Activated CD4-positive, alpha-beta T cell treated with anti-CD3 and anti-CD28 coated beads, Interleukin-2, amount 50 U/mL, for 24 hours (primary cell): ENCODE measurements at places on chromosomes 6 and 20.
A peak's percentile ranks its signal among the peaks of the same experiment; 100 is the strongest.

GRCh38 chr6:25014791-25015560 lies 79.2 kb upstream of the RIPOR2 start:
- DNase-seq, result no peak

DNA sequence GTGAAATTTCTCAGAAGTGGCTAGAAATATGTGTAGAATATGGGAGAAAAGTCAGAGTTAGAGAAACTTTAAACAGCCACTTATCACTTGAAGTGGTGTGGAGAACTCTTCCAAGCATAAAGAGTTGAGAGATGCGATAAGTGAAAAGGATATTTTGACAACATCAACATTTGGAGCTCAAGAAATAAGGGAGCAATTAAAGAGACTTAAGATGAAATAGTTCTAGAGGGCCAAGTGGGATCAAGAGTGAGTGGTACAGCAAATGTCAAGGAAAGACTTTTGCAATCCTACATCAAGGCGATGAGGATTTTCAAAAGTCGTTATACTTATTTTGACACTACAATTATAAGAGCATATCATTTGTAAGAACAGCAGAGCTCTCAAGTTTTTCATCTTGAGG lies 9.6 kb downstream of the RSPH4A start:
- DNase-seq, result no peak

DNA sequence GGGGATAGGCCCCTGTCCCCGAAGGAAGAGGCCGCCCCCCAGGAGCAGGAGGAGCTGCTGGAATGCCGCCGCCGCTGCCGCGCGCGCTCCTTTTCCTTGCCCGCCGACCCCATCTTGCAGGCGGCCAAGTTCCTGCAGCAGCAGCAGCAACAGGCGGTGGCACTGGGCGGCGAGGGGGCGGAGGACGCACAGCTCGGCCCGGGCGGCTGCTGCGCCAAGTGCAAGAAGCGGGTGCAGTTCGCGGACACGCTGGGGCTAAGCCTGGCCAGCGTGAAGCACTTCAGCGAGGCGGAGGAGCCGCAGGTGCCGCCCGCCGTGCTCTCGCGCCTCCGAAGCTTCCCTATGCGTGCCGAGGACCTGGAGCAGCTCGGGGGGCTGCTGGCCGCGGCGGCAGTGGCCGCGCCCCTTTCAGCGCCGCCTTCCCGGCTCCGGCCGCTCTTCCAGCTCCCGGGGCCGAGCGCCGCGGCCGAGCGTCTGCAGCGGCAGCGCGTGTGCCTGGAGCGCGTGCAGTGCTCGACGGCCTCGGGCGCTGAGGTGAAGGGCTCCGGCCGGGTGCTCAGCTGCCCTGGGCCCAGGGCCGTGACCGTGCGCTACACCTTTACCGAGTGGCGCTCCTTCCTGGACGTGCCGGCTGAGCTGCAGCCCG lies 630 bp downstream of the PPP1R3G start:
- DNase-seq, result no peak

DNA sequence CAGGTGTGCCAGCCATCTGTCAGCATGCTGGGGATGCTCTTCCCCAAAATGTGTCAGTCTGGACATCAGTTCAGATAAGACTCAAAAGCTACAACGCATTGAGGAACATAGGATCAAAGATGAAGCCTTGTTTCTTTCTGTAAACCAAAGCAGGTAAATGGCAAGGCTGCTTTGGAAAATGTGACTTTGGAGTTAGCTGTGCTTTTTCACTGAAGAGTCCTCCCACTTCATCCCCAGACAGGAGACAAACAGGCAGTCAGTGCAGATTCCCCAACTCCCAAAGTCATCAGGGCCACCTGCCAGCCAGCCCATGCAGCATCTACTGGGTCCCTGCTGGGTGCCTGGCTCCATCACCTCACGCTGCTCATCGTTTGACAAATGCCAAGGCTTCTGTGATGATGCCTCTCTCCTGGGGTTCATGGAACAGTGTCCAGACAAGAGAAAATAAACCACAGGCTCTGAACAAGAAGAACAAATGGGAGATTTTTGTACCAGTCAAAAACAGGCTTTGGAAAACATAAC lies 205.0 kb upstream of the BTBD3 start:
- no peak for DNase-seq

DNA sequence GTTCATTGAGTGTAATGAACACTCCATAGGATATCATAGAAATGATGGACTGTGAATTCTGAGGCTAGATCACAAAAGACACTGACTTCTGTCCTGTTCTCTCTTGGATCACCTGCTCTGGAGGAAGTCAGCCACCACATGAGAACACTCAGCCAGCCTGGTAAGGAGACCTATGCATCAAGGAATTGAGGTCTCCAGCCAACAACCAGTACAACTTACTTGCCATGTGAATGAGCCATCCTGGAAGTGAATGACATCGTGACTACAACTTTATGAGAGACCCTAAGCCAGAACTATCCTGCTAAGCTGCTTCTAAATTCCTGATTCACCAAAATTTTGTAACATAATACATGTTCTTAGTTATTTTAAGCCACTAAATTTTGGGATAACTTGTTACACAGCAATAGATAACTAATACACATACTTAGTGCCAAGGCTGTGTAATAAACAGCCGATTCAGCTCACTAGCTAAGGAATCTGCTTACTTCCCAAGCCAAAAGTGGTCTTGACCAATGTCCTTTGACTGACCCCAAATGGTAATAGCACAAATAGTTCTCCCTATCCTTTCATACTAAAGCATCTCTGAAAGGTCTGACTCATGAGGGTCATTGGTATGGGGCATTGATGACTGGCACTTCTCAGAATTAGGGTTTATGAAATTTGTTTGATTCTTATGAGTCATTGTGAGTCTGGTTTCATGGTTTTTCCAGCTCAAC lies 6.9 kb upstream of the CTNNBL1 start:
- no peak for DNase-seq

DNA sequence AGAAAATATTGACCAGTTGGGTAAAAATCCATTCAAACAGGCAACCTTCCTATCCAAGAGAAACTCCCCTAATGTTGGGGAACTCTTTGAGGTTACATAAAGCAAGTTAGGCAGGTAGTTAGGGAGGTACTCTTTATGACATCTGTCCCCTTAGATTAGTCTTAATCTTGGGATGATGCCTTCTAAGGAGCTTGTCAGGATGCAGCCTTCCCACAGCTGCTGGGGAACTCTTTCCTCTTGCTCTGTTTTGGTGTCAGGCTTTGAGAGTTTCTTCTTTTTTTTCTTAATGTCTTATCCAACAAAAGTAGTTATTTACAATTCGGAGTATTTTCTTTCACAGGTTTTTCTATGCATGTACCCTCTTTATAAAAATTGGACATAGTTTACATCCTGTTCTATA lies 194.8 kb downstream of the CDKAL1 start:
- DNase-seq, result no peak

- DNase-seq, result no peak
These were observed 504 bp downstream of the VPS16 start for GRCh38 chr20:2840967-2841531.

GRCh38 chr20:8981482-8981881 lies 87.4 kb upstream of the PLCB4 start:
- DNase-seq, result no peak

GRCh38 chr6:31068669-31069340 lies 43.6 kb downstream of the C6orf15 start:
- peak; percentile 65 for DNase-seq

DNA sequence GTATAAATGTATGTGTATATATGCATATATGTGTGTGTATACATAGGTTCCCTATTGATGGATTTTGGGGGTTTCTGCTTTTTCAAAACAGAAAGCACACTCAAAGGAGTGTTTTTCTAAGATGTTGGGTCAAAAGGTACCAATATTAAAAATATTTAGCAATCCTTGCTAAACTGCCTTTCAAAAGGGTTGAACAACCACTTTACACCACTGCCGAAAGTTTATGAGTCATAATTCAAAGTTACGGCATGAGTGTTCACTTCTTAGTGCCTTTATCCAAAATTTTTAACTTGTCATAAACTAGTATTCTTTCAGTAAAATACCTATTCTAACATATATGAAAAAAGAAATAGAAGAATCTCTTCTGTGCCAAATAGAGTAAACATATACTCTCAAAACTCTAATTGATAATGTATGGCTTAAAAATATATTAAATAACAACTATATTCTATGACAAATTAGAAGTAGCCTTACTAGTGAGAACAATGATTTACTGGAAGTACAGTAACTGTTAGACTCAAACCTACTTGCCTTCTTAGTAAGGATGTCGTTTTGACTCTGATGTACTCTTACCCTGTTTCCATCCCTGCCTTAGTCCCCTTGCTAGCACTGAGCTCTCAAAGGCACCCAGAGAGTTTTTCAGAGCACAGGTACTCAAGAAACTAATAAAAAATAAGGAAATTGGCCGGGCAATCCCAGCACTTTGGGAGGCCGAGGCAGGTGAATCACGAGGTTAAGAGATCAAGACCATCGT lies 136.1 kb downstream of the INSM1 start:
- DNase-seq, result no peak

DNA sequence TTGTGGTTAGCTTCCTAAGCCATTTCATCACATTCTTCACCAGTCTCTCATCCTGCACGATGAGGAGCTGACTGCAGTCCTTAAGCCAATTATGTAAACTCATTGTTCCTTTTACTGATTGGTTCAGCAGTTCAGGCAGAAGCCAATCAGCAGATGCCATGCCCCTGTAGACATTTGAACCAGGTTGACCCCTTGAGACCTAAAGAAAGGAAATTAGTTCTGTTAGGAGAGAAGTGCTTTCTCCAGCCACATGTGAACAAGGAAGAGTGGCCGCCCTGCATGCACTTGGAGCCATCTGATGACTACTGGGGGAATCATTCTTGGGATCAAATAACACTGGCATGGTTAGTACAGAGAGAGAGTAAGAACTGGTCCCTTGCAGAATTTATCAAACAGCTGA lies 535.2 kb upstream of the ID4 start:
- no peak for DNase-seq

DNA sequence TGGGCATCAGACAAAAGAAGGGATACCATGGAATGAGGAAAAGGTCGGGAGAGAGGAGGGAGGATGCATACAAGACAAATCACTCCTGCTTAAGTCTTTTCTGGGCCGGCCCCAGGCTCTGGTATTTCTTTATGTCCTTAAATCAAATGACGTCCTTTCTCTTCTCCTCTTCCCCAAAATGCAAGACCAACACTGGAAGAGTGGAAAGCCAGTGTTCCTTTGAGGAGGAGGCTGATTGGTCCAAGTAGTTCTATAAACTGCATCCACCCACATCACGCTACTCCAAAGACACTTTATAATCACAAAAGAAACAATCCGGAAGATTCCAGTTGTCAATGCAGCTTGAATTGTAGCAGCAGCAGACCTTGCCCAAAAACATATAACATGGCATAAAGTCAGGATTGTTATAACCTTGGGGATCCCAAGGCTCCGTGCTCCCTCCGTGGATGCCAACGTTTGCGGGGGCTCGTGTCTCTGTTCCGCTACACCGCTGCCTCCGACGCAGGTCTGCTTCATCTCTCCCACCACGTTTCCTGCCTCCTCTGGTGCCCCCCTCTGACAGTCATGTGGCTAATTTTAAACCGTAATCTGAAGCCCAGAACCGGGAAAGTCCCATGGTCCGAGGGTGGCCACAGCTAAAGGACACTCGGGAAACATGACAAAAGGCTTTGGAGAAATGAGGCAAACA lies 47.1 kb downstream of the MCUR1 start:
- DNase-seq, result no peak

DNA sequence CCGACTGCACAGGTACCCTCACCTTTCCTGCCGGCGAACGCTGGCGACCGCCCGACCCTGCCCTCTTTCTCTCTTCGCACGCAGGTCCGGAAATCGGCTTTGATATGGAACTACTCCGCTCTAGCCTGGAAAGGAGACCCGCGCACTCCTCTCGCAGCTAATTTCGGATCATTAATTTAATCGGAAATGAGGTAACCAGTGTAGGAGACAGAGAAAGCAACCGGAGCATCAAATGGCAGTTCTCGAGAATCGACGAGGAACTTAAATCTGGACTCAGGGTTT lies 949 bp upstream of the ATXN1 start:
- no peak for DNase-seq

DNA sequence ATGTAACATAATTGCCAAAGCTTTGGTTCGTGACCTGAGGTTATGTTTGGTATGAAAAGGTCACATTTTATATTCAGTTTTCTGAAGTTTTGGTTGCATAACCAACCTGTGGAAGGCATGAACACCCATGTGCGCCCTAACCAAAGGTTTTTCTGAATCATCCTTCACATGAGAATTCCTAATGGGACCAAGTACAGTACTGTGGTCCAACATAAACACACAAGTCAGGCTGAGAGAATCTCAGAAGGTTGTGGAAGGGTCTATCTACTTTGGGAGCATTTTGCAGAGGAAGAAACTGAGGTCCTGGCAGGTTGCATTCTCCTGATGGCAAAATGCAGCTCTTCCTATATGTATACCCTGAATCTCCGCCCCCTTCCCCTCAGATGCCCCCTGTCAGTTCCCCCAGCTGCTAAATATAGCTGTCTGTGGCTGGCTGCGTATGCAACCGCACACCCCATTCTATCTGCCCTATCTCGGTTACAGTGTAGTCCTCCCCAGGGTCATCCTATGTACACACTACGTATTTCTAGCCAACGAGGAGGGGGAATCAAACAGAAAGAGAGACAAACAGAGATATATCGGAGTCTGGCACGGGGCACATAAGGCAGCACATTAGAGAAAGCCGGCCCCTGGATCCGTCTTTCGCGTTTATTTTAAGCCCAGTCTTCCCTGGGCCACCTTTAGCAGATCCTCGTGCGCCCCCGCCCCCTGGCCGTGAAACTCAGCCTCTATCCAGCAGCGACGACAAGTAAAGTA lies 547 bp upstream of the ESR1 start:
- no peak for DNase-seq

DNA sequence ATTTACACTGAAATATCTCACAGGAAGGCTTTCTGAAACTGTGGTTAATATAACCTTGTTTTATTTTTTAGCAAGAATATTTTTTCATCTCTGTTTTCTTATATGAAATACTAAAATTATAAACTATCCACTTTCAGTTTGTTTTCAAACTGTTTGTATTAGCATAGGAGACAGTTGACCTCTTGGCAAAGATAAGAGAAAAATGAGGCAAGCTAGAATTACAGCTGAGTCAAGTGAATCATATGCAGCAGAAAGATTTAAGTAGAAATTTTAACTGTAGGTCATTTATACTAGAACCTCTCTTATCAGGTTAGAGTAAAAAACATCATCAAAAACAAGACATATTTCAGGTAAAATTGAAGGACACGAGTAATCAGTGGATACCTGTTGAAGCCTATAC lies 792.6 kb downstream of the PHF3 start:
- no peak for DNase-seq

DNA sequence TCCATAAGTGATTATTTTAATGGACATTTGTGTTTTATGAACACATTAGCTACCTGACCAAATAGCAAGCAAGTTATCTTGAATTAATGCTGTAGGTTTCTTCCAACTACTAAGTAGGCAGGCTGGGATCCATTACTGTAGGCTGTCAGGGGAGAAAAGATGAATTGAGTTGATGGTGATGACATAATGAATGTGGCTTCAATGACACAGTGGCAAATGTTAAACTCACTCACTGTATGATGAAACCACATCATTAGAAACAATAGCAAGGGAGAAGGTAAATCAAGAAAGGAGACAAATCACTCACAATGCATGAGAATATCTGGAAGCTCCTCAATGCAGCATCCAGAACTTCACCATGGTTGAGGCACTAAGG lies 529.7 kb upstream of the CITED2 start:
- no peak for DNase-seq
